C1 segment of cervical spinal cord (tissue), 14 donors: ENCODE measurements at places on chromosomes 7 and 10.

DNA sequence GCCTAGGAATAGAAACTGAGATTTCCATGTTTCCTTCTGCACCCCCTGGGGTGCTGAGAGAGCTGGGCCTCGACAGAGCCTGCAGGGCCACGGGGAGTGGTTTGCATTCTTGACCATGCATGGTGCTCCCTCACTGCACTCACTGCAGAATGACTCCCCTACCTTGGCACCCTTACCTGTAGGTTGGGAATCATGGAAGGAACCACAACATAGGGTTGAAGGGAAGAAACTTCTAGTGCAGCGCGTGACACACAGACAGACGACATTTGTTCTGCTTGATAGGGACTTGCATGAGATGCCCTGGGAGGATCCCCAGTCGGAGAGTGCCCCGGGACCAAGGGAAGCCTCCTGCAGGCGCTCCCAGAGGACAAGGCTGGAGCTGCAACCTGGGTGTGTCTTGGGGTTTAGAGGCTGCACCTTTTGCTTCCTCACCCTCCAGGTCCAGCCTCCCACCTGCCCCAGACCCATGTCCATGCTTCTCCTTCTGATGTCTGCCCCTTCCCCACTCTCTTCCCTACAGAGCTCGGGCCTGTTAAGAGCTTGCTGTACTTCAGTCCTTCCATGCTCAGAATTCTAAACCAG lies 245.2 kb downstream of the ABCA13 start:
- no peak for DNase-seq

DNA sequence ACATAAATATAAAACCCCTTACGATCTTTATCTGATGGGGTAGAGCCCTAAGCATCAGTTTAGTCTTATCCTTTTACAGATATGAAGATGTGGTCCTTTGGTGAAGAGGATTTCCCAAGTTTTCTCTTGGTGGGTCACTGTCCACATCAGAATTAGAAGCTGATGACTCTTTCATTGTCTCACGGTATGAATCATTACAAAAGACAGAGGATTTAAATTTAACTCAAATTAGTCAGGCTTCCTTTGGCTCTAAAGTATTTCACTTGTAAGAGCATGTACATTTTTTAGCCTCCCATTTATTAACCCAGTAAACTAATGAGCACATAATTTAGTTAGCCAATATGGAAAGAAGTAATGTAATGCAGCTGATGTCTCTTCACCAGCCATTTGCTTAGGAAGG lies 49.9 kb upstream of the TMEM26 start:
- DNase-seq: no peak

GRCh38 chr10:128040681-128041080 lies 85.5 kb downstream of the MKI67 start:
- DNase-seq: no peak

GRCh38 chr7:84533182-84533581 lies 338.6 kb upstream of the SEMA3A start:
- DNase-seq: no peak

DNA sequence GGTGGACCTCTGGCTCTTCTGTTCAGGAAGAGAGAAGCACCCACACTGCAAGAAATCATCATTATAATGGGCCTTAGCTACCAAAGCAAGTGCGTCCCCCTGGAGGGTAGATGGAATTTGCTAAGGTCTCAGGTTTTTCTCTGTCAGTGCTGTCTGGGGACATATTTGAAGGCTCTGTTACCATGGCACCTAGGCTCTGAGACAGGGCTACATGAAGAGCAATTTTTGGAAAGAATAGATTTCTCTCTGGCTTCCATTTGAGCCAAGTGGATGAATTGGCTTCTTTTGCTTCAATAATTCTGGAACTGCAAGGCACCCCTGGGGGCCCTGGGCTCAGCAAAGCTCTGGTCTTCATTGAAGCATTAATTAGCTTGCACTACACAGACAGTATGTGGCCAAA lies 349.1 kb upstream of the GALNT17 start:
- no peak for DNase-seq

GRCh38 chr10:75475460-75476182 lies 44.2 kb downstream of the LRMDA start:
- no peak for DNase-seq

DNA sequence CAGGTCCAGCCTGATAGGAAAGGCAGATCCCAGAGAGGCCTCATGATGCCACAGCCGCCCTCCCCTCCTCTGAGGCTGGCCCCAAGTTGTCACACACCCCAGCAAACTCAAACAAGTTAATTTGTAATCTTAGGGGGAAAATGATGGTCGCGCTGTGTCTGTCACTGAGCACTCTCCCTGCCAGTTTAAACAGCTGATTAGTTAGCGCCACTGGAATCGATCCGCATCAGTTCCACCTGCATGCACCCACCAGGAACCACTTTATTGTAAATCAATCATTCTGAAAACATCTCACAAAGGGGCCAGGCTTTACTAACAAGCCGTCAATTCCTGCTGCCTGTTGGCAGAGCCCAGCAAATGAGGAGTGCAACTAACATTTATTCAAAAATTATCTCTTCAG lies 870.9 kb downstream of the KCNMA1 start:
- no peak for DNase-seq

GRCh38 chr7:49763791-49764190 lies 9.6 kb upstream of the VWC2 start:
- DNase-seq: no peak

- DNase-seq: peak; percentile 8
Measured at GRCh38 chr7:26188206-26188956, 12.2 kb downstream of the HNRNPA2B1 start.

DNA sequence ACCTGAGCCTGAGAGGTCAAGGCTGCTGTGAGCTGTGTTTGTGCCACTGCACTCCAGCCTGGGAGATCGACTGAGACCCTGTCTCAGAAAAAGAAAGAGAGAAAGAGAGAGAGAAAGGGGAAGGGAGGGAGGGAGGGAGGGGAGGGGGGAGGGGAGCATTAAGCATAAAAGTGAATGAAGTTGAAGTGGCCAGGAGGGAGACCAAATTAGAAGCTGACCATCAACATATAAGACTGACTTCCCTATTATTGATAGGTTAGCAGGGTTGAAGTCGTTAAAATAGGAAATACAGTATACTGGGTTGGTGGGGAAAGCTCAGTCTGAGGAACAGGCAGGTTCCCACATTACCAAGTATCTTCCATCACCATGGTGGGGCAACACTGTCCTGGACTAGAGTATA lies 117.1 kb upstream of the MKLN1 start:
- DNase-seq: no peak

- DNase-seq: no peak
Measured at GRCh38 chr7:45993621-45994020, 72.5 kb upstream of the IGFBP3 start.

GRCh38 chr7:127828843-127829500 lies 177.0 kb downstream of the SND1 start:
- no peak for DNase-seq

DNA sequence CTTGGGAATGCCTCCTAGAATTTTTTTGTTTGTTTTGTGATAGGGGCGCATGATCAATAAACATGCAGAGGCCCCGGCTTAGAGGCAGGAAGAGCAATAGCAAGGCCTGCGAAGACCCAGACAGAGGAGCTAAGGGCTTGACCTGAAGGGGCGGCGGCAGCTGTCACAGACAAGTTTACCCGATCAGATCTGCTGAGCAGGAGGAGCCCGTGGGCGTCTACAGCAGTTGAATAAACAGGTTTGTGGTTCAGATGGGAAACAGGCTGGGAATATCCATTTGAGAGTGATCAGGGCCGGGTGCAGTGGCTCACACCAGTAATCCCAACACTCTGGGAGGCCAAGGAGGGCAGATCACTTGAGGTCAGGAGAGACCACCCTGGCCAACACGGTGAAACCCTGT lies 126.0 kb upstream of the CALN1 start:
- DNase-seq: no peak
